ENCODE measurements at places on chromosomes 2 and 18. TPM values are rescaled to one million over a fixed set of nuclear protein-coding genes. Genes with fewer than 3 reads are reported as not detected.
A peak's percentile ranks its signal among the peaks of the same experiment; 100 is the strongest.

GRCh38 chr2:134522496-134523455 lies 196.0 kb downstream of the TMEM163 start:
- peaks cover 14% of the 10 kb centered on the region for H3K4me1 ChIP-seq
- H3K4me3 ChIP-seq: no peak overlapping the region
- no peaks in the 10 kb centered on the region for H3K27me3 ChIP-seq

DNA sequence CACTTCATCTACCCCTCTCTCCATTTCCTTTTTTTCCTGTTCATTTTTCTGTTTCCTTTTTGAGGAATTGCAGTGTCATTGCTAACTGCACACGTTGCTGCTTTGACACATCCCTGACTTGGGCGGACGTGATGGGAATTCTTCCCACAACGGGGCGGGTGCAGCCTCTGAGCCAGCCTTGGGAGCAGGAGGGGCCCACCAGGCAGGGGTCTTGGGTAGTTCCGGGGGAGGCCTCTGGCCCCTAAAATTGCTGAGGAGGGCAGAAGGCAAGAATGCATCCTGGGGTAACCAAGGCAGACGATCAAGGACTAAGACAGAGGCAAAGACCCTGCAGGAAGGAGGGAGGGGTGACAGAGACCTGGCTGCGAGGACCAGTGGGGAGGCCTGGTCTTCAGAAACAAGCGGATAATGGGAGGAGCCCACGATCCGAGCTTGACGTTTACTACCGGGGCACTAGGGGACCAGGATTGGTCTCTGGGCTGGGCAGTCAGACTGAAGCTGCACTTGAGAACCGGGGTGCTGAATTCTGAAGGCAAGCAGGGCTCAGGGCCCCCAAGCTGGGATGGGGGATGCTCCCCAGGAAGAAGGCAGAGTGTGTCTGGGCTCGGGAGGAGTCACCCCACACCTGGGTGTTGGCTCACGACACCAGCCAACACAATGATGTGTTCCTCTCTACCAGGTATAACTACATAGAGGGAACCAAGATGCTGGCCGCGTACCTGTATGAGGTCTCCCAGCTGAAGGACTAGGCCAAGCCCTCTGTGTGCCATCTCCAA lies 14.8 kb upstream of the CNDP1 start:
- no peaks in the 10 kb centered on the region for H3K4me1 ChIP-seq
- no peaks in the 10 kb centered on the region for H3K27me3 ChIP-seq
- 0 out of 2 replicates have a peak, but pooled peaks cover 6% of the 10 kb centered on the region for H3K36me3 ChIP-seq
- no peak for DNase-seq
- H3K4me3 ChIP-seq: no peak overlapping the region
- H3K27ac ChIP-seq: no peak overlapping the region

GALR1 gene
- 0.74 TPM for total RNA-seq

SEC11C gene
- total RNA-seq: 31.7 TPM

DNA sequence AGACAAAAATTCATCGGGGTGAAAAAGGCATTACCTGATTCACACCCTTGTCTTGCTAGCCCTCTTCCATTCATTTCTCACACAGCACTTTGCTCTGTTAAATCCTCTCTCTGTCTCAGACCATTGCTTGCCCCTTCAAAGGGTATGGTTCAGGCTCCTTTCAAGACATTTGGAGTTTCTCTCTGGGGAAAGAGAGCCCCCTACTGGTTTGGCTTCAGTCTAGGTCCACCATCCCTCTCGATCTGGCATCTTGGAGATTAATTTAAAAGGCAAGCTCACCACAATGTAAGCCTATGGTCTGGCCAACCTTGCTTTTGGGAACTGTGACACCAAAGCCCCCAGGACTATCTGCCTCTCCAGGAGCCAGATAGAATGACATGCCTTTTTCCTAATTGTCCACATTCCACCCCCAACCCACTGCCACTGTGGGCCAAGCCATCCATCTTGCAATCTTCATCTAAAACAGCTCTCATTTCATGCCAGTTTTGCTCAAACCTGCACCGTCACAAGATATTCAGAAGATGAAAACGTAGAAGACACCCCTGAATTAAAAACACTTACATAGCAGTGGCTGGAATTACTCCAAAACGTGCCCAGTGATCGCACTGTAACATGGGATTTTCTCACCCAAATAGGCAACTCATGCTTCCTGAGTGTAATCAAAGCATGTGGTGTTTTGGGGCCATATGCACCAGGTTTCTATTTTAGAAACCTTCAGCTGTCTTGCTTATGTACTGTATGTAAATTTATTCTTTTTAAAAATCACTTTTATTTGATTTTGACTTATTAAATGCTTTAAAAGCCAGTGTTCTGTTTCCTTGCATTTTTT lies 93.9 kb downstream of the FARSB start:
- peak; percentile 90 for DNase-seq
- H3K27ac ChIP-seq: no peak overlapping the region
- no peaks in the 10 kb centered on the region for H3K4me1 ChIP-seq
- no peak overlapping the region for H3K4me3 ChIP-seq
- H3K27me3 ChIP-seq: no peaks in the 10 kb centered on the region
- no peaks in the 10 kb centered on the region for H3K36me3 ChIP-seq

DNA sequence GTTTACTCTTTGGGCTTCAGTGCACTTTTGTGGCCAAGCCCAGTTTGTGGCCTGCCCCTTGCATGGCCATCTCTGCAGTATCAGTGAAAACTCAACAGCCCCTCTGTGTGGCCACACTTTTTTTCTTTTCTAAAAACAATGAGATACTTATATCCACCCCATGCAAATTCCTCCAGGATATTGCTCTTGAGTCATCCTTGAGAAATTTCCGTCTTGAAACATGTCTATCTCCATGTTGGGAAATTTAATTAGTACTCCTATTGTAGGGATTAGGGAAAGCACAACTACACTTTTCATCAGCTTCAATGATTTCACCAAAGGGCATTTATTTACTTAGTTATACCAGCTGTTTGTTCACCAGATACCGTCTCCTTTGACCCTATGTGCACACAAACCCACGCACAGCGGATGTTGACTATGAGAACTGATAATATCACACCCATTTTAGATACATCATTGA lies 993.1 kb downstream of the TSN start:
- H3K4me1 ChIP-seq: peaks cover 17% of the 10 kb centered on the region
- H3K27ac ChIP-seq: no peak overlapping the region
- no peaks in the 10 kb centered on the region for H3K36me3 ChIP-seq
- H3K27me3 ChIP-seq: no peaks in the 10 kb centered on the region
- H3K4me3 ChIP-seq: no peak overlapping the region
- DNase-seq: peak; percentile 53

EFR3B gene
- 11.8 TPM for total RNA-seq

DNA sequence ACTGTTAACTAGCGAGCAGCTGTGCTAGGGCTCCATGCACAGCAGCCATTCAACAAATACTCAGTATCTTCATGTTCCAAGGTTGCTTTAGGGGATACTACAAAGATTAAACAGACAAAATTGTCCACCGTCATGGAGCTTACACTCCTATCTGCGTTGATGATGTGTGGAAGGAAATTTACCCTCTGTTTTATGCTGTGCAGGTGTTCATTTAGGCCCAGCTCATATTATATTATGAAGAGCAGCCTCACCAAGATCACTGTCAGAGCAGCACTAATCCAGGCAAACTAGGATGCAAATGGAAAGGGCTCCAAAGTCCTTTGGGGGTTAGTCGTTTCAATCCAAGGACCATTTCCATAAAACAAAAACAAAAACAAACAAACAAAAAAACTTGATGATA lies 13.4 kb upstream of the WIPF1 start:
- H3K36me3 ChIP-seq: no peaks in the 10 kb centered on the region
- no peak overlapping the region for H3K27ac ChIP-seq
- no peaks in the 10 kb centered on the region for H3K4me1 ChIP-seq
- no peaks in the 10 kb centered on the region for H3K27me3 ChIP-seq
- H3K4me3 ChIP-seq: no peak overlapping the region
- DNase-seq: no peak

DNA sequence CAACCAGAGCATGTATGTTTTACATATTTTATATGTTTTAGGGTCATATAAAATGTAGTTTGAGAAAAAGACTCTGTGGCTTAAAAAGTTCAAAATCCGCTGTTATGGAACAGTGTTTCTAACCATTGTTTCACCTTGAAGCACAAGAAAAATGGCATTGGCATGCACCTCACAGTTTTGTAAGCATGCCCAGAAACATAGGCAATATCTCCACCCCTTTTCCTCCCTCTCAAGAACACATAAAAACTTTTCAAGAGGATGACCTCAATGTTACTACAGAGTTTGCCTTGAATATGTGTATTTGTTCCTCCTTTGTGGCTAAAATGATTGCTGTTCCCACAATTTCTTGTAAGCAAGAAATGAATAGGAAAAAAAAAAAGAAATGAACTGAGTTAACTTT lies 29.3 kb upstream of the SLC40A1 start:
- H3K4me1 ChIP-seq: no peaks in the 10 kb centered on the region
- H3K4me3 ChIP-seq: no peak overlapping the region
- DNase-seq: no peak
- H3K27ac ChIP-seq: no peak overlapping the region
- no peaks in the 10 kb centered on the region for H3K36me3 ChIP-seq

DNA sequence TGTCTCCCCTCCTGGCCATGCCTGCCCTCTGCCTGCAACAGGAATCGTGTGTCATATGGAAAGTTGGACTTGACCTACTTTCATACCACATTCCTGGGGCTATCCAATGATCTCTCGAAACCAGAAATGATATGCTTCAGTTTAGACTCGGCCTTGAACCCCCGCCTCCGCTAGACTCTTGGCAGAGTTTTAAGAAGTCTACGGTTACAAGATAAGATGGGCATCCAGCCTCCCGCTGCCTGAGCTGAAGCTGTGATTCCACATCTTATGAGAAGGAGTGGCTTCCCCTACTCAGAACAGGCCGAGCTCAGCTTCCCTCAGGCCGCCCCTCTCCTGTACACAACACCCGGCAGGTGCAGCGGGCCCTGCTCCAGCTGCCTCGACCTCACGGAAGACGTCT lies 73.9 kb downstream of the MTCL1 start:
- H3K4me3 ChIP-seq: no peak overlapping the region
- no peaks in the 10 kb centered on the region for H3K27me3 ChIP-seq
- no peaks in the 10 kb centered on the region for H3K4me1 ChIP-seq
- H3K27ac ChIP-seq: no peak overlapping the region
- no peak for DNase-seq

- H3K4me1 ChIP-seq: no peaks in the 10 kb centered on the region
- H3K27me3 ChIP-seq: no peaks in the 10 kb centered on the region
- peak overlapping the region; percentile 30 for H3K27ac ChIP-seq
- no peak overlapping the region for H3K4me3 ChIP-seq
These were observed 16.2 kb upstream of the MREG start for GRCh38 chr2:216029416-216030129.

ALK gene
- 0.35 TPM for total RNA-seq

DNA sequence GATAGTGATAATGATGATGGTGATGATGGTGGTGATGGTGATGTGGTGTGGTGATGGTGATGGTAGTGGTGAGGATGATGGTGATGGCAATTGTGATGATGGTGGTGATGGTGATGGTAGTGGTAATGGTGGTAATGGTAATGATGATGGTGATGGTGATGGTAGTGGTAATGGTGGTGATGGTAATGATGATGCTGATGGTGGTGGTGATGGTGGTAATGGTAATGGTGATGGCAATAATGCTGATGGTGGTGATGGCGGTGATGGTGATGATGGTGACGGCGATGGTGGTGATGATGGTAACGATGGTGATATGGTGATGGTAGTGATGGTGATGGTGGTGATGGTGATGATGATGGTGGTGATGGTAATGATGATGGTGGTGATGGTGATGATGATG lies 45.0 kb downstream of the ALK start:
- no peaks in the 10 kb centered on the region for H3K36me3 ChIP-seq
- DNase-seq: no peak
- no peaks in the 10 kb centered on the region for H3K27me3 ChIP-seq
- H3K4me3 ChIP-seq: no peak overlapping the region
- no peaks in the 10 kb centered on the region for H3K4me1 ChIP-seq
- H3K27ac ChIP-seq: no peak overlapping the region

DNA sequence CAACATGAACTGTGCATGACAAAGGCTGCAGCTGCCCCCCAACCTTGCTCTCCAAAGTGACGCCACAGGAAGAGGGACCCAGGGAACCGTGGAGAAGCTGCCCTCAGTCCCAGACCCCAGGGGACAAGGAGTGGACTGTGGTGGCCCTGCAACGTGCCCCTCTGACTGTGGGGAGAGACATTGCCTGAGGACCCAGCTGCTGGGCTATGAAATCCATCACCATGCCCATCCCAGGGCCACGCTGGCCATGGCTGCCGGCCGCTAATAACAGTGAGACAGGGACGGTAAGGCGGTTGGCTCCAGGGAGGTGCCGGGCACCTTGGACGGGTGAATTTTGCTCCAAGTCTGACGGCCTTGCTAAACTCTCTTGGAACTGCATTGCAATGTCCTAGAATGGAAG lies 211.3 kb upstream of the HDAC4 start:
- no peak overlapping the region for H3K27ac ChIP-seq
- DNase-seq: no peak
- no peaks in the 10 kb centered on the region for H3K36me3 ChIP-seq
- no peak overlapping the region for H3K4me3 ChIP-seq
- no peaks in the 10 kb centered on the region for H3K4me1 ChIP-seq

- H3K36me3 ChIP-seq: no peaks in the 10 kb centered on the region
- no peak overlapping the region for H3K27ac ChIP-seq
- H3K27me3 ChIP-seq: no peaks in the 10 kb centered on the region
- H3K4me1 ChIP-seq: no peaks in the 10 kb centered on the region
- H3K4me3 ChIP-seq: no peak overlapping the region
These were observed 198.6 kb downstream of the RNF152 start for GRCh38 chr18:61694236-61694635.

DNA sequence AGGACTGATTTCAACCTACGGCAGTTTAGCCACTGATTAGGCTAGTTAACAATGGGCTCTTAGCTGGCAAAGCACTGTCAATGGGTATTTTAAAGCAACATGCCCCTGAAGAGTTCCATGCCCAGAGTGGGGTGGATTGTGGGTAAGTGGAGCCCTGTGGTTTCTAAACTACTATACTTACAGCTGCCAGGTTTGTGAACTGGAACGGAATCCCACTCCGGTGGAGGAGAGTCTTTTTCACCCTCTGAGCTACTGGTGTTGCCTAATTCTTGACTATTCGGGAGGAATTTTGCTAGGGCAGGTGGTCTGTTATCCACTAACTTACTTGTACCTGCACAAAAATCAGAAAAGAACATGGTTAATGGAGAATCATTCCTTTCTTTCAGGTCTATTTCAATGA lies 52.6 kb downstream of the ZAP70 start:
- peaks cover 7% of the 10 kb centered on the region for H3K4me1 ChIP-seq
- no peak for DNase-seq
- H3K36me3 ChIP-seq: no peaks in the 10 kb centered on the region
- H3K4me3 ChIP-seq: no peak overlapping the region

- no peaks in the 10 kb centered on the region for H3K4me1 ChIP-seq
- H3K36me3 ChIP-seq: no peaks in the 10 kb centered on the region
- H3K27ac ChIP-seq: no peak overlapping the region
These were observed 9.9 kb downstream of the KCNIP3 start for GRCh38 chr2:95307036-95307435.

All from GM23338 (cell line).